Peyer's patch (tissue), 4 donors: ENCODE measurements at places on chromosomes 1 and 21.
A peak's percentile ranks its signal among the peaks of the same experiment; 100 is the strongest.

DNA sequence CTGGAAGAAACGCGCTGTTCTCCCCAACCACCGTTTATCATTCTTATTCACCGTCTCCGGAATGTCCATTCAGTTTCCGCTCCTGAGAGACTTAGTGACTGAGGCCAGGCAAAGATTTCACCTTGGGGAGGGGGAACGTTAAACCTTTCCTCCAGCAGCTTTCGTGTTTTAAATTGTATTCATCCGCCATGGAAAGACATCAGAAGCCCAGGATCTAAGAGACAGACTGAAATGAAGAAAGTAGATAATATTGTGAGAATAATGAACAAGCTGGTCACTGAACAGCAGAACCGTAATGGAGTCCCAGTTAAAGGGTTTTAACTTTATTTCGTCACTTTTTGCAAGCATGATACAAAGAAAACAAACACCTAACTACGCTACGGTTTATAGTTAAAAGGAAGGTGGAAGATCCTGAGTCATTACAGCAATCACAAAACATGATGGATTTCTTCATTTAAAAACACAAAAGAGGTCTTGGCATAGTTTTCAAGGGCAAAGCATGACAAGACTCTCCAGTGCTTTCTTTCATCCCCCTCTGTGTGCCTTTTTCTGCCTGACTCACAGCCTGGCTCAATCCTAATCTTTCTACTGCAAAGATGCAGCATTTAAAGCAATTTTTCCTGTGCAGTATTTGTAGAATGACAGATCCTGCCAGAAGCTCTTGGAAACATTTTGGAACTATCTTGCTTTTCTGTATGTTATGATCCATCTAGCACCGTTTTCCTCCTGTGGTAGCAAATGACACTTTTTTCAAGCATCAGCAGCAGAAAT lies 722 bp upstream of the SLC19A2 start:
- no peak for DNase-seq

GRCh38 chr1:196295766-196296165 lies 312.5 kb downstream of the KCNT2 start:
- DNase-seq = no peak

DNA sequence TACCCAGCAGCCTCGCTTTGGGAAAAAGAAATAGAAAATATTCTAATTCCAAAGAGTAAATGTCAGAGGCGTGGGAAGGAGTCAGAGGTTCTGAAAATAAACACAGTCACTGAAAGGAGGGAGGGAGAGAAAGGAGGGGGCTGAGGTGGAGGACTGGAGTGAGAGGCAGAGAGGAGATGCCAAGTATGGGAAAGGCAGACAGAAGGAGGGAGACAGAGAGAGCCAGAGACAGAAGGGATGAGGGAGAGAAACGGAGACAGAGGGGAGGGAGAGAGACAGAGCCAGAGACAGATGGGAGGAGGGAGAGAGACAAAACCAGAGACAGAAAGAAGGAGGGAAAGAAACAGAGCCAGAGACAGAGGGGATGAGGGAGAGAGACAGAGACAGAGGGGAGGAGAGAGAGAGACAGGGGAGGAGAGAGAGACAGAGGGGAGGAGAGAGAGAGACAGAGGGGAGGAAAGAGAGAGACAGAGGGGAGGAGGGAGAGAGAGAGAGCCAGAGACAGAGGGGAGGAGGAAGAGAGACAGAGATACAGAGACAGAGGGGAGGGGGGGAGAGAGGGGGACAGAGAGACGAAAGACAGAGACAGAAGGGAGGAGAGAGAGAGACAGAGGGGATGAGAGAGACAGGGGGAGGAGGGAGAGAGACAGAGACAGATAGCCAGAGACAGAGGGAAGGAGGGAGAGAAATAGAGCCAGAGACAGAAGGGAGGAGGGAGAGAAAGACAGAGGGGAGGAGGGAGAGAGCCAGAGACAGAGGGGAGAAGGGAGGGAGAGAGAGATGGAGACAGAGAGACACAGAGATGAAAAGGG lies 525.5 kb downstream of the MATN1 start:
- DNase-seq = no peak

DNA sequence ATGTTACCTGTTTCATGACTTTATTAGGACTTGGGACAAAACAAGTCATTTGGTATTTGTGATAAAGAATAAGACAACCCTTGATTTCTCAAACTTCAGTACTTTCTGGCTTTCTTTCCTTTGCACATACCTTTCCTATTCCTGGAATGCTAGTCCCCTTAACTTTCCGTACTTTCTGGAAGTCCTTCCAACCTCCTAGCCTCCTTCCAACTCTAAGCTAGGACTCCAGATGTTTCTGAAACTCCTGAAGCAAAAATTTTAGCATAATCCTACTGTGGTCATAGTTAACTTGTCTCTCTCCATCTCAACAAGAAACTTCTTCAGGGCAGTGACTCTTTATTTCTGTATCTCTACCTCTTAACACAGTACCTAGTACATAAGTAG lies 19.8 kb upstream of the C1orf105 start:
- no peak for DNase-seq

- DNase-seq = no peak
Measured at GRCh38 chr1:11985851-11986250, 5.6 kb downstream of the MFN2 start.

GRCh38 chr1:228035844-228036243 lies 29.0 kb downstream of the WNT3A start:
- DNase-seq = no peak

GRCh38 chr1:119959268-119960220 lies 63.2 kb upstream of the ADAM30 start:
- no peak for DNase-seq

- DNase-seq = no peak
Measured at GRCh38 chr1:28759257-28759656, 22.5 kb downstream of the YTHDF2 start.

DNA sequence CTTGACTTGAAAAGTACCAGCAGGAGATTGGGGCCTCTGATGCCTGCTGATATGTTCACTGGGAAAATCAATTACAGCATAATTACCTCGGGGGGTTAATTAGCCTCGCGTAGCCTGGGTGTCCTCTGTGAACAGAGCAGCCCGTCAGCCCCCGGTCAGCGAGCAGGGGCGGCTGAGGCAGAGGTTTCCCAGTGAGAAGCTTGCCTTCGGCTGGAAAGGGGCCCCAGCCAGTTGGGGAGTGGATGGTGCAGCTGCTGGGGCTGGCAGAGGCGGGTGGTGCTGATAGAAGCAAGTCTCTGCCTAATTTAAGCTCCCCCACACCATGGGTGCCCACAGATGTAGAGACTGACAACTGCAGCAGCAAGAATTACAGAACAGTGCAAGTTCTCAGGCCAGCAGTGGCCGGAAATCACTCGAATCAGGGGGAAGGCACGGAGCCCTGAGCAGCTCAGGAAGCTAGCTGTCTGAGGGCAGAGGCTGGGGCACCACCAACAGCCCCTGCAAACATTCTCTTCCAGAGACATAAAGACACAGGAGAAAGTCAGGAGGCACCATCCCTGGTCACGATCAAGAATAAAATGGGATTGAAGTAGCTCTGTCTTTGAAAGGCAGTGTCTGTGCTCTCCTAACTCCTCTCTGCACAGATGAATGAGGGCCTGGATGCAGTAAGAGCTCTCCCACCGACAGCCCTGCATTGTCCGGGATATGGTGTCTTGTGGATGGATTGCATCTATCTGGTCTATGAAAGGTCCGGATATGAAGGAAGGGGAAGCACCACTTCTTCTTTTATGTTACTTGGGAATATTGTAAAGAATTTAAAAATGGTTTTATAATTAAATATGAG lies 166.5 kb upstream of the CD34 start:
- DNase-seq = no peak

DNA sequence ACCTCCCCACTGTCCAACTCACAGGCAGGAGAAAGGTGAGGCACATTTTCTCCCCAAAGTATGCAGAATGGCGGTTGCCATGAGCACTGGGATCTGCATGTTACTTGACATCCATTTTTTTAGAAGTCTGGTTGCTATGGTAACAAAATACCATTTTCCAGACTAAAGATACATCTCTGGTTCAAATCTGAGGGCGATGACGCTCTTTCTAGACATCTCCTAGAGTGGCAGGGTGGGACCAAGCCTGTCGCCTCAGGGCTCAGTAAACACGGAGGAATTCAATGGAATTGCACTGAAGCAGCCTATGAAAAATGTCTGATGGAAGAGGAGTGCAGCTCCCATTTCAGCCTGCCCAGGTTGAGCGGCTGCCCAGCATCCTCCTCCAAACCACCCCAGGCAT lies 21.5 kb upstream of the FAM43B start:
- no peak for DNase-seq

GRCh38 chr1:30042438-30043147 lies 680.8 kb downstream of the MATN1 start:
- DNase-seq = no peak

GRCh38 chr1:107963601-107964335 lies 1.2 kb downstream of the VAV3 start:
- DNase-seq = peak; percentile 45

DNA sequence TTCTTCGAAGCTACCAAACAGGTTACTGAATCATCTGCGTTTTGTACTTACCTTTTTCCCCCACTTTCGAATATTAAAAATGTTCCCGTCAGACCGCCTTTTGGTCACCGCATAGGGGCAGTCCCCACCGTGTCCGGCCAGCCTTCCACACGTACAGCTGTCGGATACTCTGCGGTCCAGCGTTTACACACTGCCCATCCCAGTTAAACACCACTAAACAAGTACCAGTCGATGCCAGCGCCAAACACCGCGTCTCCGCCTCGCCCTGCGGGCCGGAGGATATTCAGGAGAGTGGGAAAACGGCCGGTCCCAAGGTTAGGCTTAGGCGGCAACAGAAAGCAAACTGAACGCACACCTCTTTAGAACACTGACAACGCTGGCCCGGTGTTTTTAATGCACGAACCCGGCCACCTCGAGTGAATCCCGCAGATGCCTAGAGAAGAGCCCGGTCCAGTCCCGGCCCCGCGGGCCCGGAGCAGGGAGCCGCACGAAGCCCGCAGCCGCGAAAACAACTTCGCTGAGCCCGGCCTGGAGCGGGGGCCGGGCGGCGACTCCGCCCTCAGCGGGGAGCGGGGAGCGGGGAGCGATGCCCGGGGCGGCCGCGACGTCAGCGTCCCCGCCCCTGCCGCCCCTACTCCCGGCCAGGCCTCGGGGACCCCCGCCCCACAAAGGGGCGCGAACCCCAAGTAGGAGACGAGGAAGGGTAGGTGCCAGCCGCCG lies 730 bp upstream of the PHF13 start:
- DNase-seq = peak; percentile 44

DNA sequence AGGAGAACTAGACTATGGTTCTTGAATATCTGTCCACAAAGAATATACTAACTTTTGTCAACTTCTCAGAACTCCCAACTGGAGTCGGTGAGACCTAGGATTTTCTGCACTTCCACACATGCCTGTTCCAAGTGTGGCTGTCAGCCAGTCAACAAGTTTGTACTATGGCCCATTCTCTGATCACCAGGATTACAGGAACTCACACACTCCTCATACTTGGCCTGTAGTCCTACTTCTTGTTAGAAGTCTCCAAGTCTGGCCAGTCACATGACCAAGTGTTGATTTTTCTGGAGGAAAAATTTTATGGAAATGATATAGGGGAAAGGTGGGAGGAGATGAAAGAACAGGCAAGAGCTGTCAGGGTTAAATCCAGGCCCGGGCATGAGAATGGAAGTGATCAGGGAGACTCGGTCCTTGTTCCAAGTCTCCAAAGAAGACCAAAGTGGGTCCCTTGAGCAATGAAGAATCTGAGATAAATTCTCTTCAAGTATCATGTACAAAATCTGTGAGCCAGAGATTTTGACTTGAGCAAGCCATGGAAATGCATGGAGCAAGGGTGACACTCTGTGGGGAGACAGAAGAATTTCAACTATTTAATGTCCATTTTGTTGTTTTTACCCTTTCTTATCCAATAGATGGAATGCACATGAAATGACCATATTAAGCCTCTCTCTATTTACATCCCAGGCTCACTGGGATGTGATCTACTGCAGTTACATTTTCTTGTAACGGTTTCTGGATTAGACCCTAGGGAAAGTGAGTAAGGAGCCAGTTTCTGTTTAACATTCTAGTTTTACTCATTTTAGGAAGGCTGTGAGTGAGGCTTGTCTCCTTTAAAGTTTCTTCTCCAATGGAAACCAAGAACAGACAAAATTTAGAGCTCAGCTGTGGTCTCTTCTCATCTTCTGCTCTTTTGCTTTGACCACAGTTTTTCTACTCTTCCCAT lies 320.9 kb downstream of the ASTN1 start:
- no peak for DNase-seq

- DNase-seq = no peak
Measured at GRCh38 chr1:2150801-2151200, 43.8 kb downstream of the FAAP20 start.

DNA sequence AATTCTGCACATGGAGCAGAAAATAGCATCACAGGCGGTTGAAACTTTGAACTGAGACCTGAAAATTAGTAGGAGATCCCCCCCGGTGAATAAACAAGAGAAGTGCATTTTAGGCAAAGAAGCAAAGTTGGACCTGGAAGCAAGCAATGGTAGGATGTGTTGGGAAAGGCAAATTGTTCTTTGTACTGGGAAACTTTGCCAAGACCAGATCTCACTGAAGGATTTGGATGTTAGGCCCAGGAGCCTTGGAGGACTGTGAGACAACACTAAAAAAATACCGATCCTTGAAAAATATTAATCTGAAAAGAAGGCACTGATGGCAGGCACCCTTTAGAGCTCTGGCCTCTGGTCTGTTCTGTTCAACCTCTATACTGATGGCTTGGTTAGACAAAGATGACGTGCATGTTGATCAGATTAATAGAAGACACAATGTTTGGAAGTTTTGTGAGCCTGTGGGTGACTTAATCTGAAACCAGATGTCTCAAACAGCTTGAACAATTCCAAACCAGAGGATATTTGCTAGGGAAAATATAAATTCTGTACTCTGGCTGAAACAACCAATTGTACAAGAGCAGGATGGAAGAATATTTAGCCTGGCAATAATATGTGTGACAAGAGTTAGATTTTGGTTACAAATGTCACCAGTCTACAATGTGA lies 108.4 kb downstream of the ROR1 start:
- DNase-seq = no peak

DNA sequence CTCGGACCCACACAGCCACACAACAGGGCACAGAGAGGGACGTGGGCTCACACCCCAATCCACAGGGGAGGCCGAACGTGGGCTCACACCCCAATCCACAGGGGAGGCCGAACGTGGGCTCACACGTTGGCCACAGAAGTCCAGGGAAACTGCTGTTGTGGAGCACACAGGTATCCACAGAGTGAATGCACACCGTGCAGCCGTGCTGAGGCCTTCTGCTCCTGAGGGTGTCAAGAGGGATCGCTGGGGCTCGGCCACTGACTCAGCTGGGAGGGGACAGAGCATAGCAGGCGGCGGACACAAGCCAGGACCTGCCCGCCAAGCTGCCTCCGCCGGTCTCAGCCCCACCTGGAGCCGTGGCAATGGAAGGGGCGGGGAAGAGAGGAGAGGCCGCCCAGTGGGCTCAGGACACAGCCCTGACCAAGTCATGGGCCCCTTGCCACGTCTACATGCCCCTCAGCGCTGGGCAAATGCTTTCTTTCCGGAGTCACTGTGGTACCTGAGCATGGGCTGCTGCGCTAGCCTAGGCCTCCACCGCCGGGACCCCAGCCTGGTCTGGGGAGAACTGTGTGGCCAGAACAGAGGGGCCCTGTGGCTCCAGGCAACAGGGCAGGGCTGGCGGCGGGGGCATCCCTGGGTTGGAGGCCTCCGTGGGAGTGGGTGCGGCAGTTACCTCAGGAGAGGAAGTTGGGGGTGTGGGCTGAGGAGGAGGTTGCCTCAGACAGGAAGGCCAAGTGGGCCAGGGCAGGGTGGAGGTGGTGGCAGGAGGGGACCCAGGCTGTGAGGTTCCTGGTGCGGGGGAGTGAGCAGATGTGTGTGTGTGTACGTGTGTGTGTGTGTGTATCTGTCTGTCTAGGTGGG lies 1.2 kb downstream of the SYTL1 start:
- DNase-seq = peak; percentile 90
